ENCODE measurements at places on chromosomes 2 and 18. TPM values are rescaled to one million over a fixed set of nuclear protein-coding genes. Genes with fewer than 3 reads are reported as not detected.

DNA sequence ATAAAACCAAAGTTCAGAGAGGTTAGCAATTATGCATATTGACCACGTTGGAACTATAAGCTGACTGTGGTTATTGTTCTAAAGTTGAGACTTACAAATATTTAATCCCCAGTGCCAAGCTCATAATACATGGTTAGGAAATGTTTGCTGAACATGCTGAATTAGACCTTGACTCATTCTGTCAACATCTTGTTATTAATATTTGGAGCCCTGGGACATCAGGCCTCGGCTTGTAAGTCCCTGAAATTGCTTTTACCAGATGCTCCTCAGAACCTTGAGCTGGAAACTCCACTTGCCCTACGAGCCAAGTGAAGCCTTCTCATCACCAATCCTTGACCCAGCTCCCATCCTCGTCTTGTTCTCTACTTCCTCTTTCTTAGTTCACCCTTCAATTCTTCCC lies 21.2 kb downstream of the DYNAP start:
- DNase-seq: no peak
- H3K36me3 ChIP-seq: no peaks in the 10 kb centered on the region
- no peaks in the 10 kb centered on the region for H3K27me3 ChIP-seq
- H3K4me3 ChIP-seq: no peak overlapping the region
- no peak overlapping the region for H3K27ac ChIP-seq
- no peaks in the 10 kb centered on the region for H3K4me1 ChIP-seq

DNA sequence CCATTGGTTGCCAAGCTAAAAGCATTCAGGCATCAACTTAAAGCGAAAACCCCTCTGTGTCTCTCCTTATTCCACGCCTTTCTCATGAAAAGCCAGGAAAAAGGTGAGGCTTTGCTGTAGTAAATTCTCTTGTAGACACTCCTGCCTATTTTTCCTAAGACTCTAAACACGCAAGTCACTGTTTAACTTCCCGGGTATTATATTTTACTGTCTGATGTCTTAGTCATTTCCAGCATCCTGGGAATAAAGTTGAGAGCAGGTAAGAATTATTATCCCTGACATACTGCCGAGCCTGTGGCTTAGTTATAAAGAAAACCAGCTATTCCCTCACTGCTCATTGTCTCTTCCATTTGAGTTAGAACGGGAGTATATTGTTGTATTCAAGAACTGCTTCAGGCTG lies 112.4 kb upstream of the GATA6 start:
- H3K36me3 ChIP-seq: no peaks in the 10 kb centered on the region
- no peak overlapping the region for H3K27ac ChIP-seq
- no peak overlapping the region for H3K4me3 ChIP-seq
- no peaks in the 10 kb centered on the region for H3K27me3 ChIP-seq
- H3K4me1 ChIP-seq: no peaks in the 10 kb centered on the region

DNA sequence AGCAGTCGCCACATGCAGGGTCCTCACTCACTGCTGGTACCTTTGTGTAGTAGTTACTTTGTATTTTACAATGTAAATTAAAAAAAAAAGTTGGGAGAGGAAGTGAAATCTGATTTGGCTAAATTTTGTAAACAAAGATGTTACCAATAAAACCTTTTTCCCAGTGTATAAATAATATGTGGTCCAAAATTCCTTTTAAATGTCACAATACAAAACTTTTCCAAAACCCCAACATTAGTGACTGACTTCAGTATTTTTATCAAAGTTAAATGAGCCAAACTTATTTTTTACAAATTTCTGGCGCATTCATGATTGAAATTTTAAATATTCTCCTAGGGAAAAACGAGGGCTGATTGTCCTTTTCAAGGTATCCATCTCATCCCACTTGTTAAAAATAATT lies 239.9 kb downstream of the AGAP1 start:
- H3K27ac ChIP-seq: no peak overlapping the region
- no peaks in the 10 kb centered on the region for H3K27me3 ChIP-seq
- H3K4me3 ChIP-seq: no peak overlapping the region

GRCh38 chr2:177573120-177573519 lies 180.5 kb downstream of the AGPS start:
- H3K27ac ChIP-seq: no peak overlapping the region
- no peak for DNase-seq
- H3K36me3 ChIP-seq: no peaks in the 10 kb centered on the region
- no peaks in the 10 kb centered on the region for H3K27me3 ChIP-seq
- H3K4me1 ChIP-seq: no peaks in the 10 kb centered on the region

DNA sequence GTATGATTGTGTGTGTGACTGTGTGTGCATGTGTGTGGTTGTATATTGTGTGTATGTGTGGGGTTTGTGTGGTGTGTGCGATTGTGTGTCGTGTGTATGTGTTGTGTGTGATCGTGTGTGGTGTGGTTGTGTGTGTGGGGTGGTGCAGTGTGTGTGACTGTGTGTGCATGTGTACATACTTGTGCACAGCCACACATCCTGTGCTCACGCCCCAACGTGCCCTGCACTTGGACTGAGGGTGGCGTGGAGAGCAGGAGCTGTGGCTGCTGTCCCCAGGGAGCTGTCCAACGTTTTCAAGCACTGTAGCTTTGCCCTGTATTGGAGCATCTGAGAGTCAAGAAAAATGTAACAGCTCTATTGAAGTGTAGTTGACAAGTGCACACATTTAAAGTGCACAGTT lies 243.2 kb upstream of the HDAC4 start:
- DNase-seq: no peak
- no peaks in the 10 kb centered on the region for H3K4me1 ChIP-seq
- H3K27ac ChIP-seq: no peak overlapping the region
- no peak overlapping the region for H3K4me3 ChIP-seq

GRCh38 chr2:169887120-169887519 lies 59.9 kb downstream of the UBR3 start:
- no peaks in the 10 kb centered on the region for H3K27me3 ChIP-seq
- H3K4me3 ChIP-seq: no peak overlapping the region
- no peak for DNase-seq
- no peak overlapping the region for H3K27ac ChIP-seq
- peaks cover 18% of the 10 kb centered on the region for H3K36me3 ChIP-seq

DNA sequence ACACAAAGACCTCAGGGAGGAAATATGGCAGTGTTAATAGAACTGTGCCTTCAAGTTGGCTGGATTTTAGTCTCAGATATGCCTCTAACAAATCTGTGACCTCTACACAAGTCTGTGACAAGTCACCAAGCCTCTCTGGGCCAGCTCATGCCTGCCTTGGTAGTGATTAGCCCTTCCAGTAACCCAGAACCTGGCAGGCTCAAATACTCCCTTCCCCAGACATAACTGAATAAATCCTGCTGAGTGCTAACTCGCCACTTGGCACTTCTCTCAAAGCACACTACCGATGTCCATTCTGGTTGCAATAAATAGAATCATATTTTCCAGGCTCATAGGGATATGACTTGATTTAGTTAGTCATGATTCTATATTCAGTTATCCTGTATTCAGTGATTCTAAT lies 15.3 kb upstream of the THSD7B start:
- H3K4me3 ChIP-seq: no peak overlapping the region
- H3K4me1 ChIP-seq: no peaks in the 10 kb centered on the region
- no peak overlapping the region for H3K27ac ChIP-seq
- DNase-seq: no peak
- H3K36me3 ChIP-seq: no peaks in the 10 kb centered on the region

DNA sequence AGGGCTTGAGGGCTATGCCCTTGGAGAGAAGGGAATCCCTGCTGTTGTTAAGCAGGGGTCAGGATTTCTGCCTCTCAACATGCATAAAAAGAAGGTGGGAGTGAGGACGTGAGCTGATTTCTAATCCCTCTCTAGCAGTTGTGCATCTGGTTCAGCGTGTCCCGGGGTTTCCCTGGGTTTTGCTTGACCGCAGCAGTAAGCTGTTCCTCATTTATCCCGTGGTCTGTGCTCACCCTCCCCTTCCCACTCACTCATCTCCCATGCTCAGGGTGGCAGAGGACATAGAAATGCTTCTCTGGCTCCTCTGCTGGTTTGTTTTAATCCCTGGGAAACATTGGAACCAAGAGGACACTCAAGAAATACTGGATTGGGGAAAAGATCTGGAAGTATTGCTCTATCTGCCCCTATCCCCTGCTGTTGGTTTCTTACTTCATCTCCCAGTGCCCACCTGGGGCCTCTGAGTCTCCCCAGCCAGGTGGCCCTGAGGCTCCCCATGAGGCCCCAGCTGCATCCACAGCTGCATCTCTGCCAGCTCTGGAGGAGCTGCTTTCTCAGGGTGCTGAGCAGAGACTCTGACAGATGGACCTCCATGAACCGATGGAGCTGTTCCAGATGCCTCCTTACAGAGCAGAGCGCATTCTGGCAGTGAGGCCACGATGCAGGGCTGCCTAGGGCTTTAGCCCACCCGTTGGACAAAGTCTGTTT lies 36.1 kb downstream of the TET3 start:
- no peak overlapping the region for H3K27ac ChIP-seq
- H3K27me3 ChIP-seq: no peaks in the 10 kb centered on the region
- no peak for DNase-seq
- peaks cover 13% of the 10 kb centered on the region for H3K4me1 ChIP-seq
- no peak overlapping the region for H3K4me3 ChIP-seq

- H3K27ac ChIP-seq: no peak overlapping the region
- no peaks in the 10 kb centered on the region for H3K27me3 ChIP-seq
- no peak overlapping the region for H3K4me3 ChIP-seq
- H3K4me1 ChIP-seq: peaks cover 8% of the 10 kb centered on the region
- H3K36me3 ChIP-seq: no peaks in the 10 kb centered on the region
- no peak for DNase-seq
Measured at GRCh38 chr2:179622112-179622511, 239.3 kb downstream of the ZNF385B start.

GRCh38 chr2:21277068-21278056 lies 153.6 kb downstream of the TDRD15 start:
- H3K27ac ChIP-seq: no peak overlapping the region
- no peak for DNase-seq
- peaks cover 4% of the 10 kb centered on the region for H3K4me1 ChIP-seq
- no peaks in the 10 kb centered on the region for H3K36me3 ChIP-seq
- H3K4me3 ChIP-seq: no peak overlapping the region

DNA sequence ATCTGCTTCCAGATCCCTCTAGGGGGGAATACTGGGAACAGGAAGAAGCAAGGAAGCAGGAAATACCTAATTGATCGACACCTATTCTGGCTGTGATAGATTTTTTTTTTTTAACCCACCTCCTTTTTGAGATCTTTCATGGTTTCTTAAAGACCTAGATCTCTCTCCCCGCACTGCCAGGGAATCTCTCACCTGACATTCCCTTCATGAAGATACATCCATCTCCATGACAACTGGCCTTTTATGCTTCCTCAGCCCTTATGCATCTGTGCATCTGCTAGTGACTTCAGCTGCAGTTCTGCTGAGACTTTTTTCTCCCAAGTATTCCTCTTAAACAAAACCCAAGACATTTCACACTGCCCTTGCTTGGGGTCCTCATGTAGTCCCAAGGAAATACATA lies 21.1 kb upstream of the CPO start:
- H3K27me3 ChIP-seq: no peaks in the 10 kb centered on the region
- H3K4me1 ChIP-seq: no peaks in the 10 kb centered on the region
- no peak for DNase-seq
- H3K4me3 ChIP-seq: no peak overlapping the region
- H3K36me3 ChIP-seq: no peaks in the 10 kb centered on the region

GRCh38 chr18:61742565-61743429 lies 150.0 kb downstream of the RNF152 start:
- H3K4me3 ChIP-seq: no peak overlapping the region
- H3K27me3 ChIP-seq: no peaks in the 10 kb centered on the region

- H3K27me3 ChIP-seq: no peaks in the 10 kb centered on the region
- no peaks in the 10 kb centered on the region for H3K4me1 ChIP-seq
- no peak for DNase-seq
- H3K4me3 ChIP-seq: no peak overlapping the region
- no peaks in the 10 kb centered on the region for H3K36me3 ChIP-seq
- H3K27ac ChIP-seq: no peak overlapping the region
Measured at GRCh38 chr2:27860111-27860510, 30.1 kb downstream of the RBKS start.

GRCh38 chr2:66439812-66440542 lies 5.1 kb downstream of the MEIS1 start:
- H3K36me3 ChIP-seq: no peaks in the 10 kb centered on the region
- H3K27me3 ChIP-seq: no peaks in the 10 kb centered on the region
- peak overlapping the region; percentile 81 for H3K4me3 ChIP-seq
- no peaks in the 10 kb centered on the region for H3K4me1 ChIP-seq

DNA sequence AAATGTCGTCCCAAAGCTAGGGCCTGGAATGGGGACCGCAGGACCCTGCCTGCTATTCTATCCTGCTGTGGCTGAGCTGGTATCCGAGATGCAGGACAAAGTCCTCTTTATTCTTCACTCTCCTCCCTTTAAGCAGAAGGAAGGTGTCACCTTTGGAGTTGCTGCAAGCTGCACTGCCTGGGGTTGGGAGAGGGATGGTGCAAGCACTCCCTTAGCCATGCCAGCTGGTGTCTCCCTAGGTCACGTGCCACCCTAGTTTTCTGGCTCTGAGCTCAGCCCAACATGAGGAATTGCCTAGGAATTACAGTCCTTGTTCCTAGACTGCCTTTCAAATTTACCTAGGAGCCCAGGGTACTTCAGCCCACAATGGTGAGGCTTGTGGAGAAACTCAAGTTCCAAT lies 21.4 kb upstream of the FAM228A start:
- H3K27ac ChIP-seq: no peak overlapping the region
- H3K27me3 ChIP-seq: no peaks in the 10 kb centered on the region
- H3K4me3 ChIP-seq: no peak overlapping the region
- H3K4me1 ChIP-seq: no peaks in the 10 kb centered on the region
- peaks cover 50% of the 10 kb centered on the region for H3K36me3 ChIP-seq
- no peak for DNase-seq

GRCh38 chr2:139885921-139886498 lies 1105.8 kb upstream of the NXPH2 start:
- DNase-seq: no peak
- H3K27me3 ChIP-seq: no peaks in the 10 kb centered on the region
- H3K27ac ChIP-seq: no peak overlapping the region

DNA sequence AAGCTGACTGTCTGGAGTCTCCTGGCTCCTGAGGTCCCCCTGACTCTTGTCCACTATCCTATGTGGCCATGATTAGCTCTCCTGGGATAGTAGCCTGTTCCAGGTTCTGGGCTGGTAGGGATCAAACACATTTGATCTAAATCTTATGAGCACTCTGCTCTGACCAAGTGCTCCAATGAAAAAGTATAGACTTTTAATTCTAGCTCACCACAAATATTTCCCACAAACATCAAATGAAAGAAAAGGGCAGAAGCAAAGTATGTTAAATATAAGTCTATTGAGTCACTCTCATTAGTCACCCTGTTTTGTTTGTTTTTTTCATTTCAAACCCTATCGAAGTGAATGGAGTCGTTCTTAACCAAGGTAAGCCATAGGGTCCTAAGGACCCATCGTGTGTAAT lies 39.7 kb upstream of the NEDD4L start:
- no peaks in the 10 kb centered on the region for H3K4me1 ChIP-seq
- no peaks in the 10 kb centered on the region for H3K27me3 ChIP-seq
- no peaks in the 10 kb centered on the region for H3K36me3 ChIP-seq

QPCT gene
- 2.8 TPM for total RNA-seq

TMEM200C gene
- 0.19 TPM for total RNA-seq

PRPF40A gene
- 34.3 TPM for total RNA-seq

CCDC102B gene
- 8.0 TPM for total RNA-seq

TAF4B gene
- total RNA-seq: 2.1 TPM

POTEJ gene
- not detected for total RNA-seq

RND3 gene
- total RNA-seq: 25.1 TPM

SIGLEC15 gene
- 0.28 TPM for total RNA-seq

NABP1 gene
- total RNA-seq: 3.3 TPM
